ENCODE measurements at places on chromosomes 2 and 18.

- no peak for DNase-seq
Measured at GRCh38 chr2:195639238-195639858, 17.7 kb upstream of the SLC39A10 start.

GRCh38 chr2:152186262-152186661 is 10.7 kb upstream of the STAM2 start:
- DNase-seq, result no peak

GRCh38 chr18:23967321-23968089 is 47.0 kb upstream of the TTC39C start:
- no peak for DNase-seq

GRCh38 chr2:127508023-127508630 is 18.2 kb downstream of the IWS1 start:
- DNase-seq, result no peak

DNA sequence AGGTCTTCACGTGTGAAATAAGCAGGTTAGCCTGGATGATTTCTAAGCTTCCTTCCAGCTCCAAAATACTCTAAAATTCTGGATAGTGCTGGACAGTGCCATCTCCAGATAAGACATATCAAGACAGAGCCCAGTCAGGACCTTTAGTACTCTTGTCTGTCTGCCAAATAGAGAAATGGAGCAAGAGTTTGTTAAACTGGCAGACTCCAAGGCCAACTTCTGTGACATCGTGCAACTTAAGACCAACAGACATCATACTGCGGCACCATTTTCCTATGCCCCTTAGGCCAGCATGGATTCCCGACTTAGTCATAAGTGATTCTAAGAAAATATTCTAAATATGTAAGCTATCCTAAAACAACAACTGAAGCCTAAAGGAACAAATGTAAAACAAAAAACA is 118.6 kb downstream of the RBMS1 start:
- no peak for DNase-seq

DNA sequence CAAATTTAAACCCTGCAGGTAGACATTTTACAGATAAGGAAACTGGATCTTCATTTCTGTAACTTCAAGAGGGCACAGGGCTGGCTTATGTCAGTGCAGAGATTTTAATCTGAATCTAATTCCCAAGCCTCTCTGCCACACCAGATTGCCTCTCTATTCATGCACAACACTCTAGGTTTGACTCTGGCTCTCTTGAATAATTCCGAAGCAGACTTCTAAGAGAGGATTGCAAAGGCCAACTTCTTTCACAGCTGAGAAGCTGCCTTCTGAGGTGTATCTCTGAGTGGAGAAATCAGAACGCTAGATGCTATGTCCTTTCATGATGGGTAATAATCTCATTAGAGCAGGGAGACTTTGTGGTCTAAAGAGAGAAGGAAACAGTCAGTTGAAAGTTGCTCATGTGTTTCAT is 20.1 kb upstream of the MGAT5 start:
- DNase-seq, result no peak

DNA sequence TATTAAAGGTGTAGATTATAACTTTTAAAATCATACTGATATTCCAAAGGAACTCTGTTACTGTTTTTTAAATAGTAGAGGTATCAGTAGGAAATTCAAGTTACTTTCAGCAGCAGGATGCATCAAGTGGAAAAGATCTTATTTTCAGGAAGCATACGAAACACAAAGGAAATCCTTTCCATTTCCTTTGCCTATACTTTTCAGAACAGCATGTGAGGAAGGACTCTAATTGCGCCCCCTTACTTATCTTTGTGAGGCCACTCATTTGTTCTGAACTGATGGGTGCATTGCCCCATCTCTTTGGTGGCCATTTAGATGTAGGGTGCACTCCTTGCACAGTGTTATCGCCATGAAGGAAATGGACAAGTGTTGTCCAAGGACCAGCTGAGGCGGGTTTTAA is 145.3 kb downstream of the BABAM2 start:
- no peak for DNase-seq

Data from right cardiac atrium (tissue), 5 donors.